EL (cell line): ENCODE measurements at places on chromosomes 11 and 22.

GRCh38 chr11:17439316-17439782, 37.3 kb downstream of the ABCC8 start:
- DNase-seq = no peak

DNA sequence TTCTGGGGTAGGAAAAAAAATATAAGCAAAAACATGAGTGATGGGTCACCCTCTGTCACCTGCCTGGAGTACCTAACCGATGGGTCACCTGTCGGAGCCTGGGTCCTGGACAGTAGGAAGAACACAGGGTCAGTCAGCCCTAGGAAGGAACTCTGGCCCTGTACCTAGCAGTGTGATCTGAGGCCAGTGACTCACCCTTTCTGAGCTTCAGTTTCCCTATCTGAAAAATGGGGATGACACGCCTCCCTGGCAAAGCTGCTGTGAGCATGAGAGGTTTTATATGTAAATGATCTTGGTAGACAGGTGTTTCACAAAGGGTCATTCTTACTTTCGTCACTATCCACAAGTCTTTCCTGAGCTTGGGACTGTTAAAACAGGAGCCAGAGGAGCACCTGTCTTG, 182.0 kb downstream of the ST3GAL4 start:
- DNase-seq = no peak

DNA sequence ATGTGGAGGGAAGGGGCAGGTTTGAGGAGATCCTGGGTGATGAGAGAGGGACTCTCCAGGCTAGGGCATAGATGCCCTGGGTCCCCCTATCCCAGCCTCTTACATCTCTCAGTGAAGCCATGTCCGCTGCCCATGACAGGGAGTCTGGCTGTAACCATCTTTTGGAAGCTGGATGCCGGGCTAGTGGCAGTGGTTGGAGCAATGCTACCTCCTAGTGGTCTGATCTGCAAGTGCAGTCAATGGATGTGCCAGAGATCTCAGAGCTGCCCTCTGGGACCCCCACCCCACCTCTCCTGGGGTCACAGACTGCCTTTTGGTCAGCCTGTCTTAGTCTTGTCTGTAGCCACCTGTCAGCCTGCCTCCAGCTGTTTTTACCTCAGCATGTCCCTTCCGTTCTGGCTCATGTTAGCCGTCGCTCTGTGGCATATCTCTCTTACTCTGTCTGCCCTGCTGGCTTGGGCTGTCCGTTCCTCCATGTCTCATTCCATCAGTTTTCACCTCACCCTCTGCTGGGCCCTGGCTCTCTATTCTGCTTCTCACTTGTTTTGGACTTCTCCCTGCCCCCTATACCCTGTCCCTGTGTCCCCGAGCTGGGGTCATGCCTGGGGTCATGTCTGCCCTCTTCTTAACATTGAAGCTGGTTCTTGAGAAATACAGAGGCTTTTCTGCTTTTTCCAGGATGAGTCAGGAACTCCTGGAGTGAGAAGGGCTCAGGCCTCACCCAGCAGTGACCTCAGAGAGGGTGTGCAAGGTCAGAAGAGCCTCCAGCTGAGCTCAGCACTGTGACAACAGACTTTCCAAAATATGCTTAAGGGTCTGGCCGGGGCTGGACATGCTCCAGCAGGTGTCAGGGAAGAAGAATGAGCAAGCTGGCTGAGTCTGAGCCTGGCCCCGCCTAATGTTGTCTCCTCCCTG, 52.0 kb upstream of the THY1 start:
- DNase-seq = peak; percentile 75

DNA sequence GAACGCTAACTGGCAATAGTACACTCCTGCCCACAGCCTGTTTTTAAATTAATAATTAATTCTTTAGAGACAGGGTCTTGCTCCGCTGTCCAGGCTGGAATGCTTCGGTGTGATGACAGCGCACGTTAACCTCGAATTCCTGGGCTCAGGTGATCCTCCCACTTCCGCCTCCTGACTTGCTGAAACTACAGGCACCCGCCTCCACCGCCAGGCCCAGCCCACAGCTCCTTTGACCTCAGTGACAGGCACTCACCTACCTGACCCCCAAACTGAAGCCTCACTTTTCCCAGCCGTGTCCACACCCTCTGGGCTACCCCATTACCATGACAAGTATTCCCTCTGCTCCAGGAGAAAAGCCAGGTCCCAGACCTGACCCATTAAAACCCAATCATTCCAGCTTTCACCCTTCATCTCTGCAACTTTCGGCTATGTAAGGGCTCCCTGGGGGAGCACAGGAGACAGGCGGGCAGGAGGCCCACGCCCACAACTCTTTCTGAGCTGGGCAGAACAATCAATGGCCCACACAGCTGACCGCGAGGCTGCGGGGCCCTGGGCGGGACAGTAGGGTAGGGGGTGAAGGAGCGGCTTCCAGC, 730 bp downstream of the LMNTD2 start:
- no peak for DNase-seq

- DNase-seq = no peak
These were observed 4.1 kb upstream of the FAM83F start for GRCh38 chr22:39990686-39991085.

DNA sequence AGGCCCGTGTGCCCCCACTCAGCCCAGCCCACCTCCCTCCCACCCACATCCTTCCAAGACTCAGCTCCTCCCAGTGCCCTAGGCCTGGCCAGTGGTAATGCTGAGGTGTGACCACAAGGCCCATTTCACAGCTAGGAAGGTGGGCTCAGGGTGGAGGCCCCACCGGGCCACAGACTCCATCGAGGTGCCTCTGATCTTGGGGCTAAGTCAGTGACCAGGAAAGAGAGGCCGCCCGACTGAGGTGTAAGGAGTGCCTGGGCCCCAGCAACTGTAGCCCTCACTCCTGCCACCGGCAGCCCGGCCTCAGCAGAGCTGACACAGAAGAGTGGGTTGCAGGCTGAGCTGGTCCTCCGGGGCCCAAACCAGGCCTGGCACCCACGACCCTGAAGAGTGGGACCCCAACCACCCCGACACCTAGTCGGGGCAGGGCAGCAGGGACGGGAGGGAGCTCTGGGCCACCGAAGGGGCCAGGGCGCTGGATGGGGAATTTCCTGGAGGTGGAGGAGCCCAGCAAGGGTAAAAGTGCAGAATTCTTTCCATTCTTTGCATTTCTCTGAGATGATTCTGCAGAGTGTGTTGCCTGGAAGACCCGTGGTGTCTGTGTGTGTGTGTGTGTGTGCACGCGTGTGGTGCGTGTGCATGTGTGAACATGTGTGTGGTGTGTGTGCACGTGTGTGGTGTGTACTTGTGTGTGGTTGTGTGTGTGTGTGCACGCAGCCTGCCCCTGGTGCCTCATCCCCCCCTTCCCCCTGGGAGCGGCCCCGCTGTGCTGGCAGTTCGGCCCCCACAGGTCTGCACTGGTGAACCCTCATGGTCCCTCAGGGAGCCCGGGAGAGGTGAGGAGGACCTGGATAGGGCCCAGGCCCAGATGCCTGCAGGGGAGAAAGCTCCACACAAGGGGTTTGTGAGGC, 8.3 kb upstream of the PIM3 start:
- DNase-seq = peak; percentile 91
